ENCODE measurements at places on chromosomes 13 and 19.

DNA sequence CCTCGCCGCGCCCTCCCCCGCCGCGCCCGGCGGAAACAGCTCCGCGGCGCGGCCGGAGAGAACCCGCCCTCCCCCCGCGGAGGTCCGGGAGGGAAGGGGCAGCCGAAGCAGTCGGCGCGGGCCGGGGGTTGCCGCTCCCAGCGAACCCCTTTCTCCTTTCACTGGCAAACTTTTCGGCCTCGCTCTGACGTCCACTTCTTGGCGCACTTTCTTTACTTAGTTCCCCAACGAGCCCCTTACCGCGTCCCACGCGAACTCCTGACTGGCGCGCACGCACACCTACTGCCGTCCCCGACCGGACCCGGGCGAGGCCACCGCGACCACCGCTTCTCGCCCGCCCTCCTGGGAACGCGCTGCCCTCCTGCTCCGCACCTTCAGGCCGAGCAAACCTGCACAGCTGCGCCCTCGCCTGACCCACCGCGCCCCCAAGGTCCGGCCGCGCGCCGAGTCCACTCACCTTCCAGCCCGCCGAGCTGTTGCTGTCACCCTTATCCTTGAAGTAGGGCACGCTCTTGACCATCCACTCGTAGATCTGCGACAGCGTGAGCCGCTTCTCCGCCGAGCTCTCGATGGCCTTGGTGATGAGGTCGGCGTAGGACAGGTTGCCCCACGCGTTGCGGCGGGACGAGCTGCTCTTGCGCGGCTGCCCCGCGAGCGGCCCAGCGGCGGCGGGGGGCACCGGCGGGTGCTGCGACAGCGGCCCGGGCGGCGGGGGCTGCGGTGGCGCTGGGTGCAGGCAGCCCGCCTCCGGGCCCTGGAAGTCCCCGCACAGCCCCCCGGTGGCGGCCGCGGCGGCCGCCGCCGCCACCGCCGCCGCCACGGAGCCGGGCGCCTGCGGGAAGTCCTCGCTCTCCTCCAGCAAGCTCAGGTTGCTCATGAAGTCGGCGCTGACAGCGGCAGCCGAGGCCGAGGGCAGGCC lies 1.1 kb downstream of the FOXO1 start:
- DNase-seq, result no peak

- no peak for DNase-seq
Measured at GRCh38 chr13:112056284-112056727, 10.6 kb upstream of the SOX1 start.

GRCh38 chr19:13861392-13861713 lies 15.6 kb upstream of the NANOS3 start:
- DNase-seq, result no peak

- no peak for DNase-seq
Measured at GRCh38 chr13:56718791-56719190, 421.9 kb upstream of the PRR20A start.

- no peak for DNase-seq
Measured at GRCh38 chr19:43802216-43802951, at the start of gene LYPD5. LYPD5 (minus strand) TSS chr19:43802447; CDS start chr19:43802380, 67 bp downstream.

- DNase-seq, result no peak
Measured at GRCh38 chr19:11273296-11273695, 11.0 kb upstream of the DOCK6 start.

GRCh38 chr13:91228108-91228507 lies 119.4 kb upstream of the MIR17HG start:
- no peak for DNase-seq

DNA sequence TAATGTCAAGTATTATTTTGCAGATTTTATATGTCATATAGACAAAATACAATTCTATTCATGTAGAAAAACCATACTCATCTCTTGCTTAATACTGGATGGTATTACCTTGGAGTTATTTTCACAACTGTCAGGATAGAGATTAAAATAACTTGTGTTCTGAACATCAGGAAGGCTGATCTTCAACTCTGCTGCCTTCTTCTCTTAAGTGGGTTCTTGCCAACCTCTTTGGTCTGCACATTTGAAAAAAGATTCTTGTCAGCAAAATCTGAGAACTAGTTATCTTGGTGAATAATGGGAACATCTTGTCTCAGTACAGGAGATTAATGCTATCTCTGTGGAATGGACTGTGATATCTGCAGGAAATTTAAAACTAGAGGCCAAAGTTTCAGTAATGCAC lies 95.2 kb upstream of the FAM216B start:
- DNase-seq, result no peak

- no peak for DNase-seq
Measured at GRCh38 chr19:58538257-58539168, 5.4 kb upstream of the TRIM28 start.

DNA sequence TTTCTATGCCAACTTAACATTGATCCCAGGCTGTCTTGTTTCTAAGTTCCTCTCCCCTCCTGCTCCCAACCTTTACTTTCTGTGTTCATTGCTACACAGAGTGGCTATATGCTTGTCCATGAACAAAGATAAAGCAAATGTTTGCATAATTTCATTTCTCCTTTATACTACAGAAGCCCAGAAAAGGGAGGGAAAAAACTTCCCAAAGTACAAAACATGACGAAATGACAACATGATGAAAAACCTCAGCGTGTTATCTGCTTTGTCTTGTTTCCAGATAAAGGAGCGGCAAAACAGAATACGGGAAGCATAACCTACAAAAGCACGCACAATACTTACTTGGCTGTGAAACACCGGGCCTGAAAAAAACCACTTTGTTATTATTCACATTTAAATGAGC lies 336.8 kb downstream of the DNAJC15 start:
- no peak for DNase-seq

- no peak for DNase-seq
Measured at GRCh38 chr13:113060557-113061270, 44.9 kb upstream of the F7 start.

GRCh38 chr13:21542563-21542962 lies 61.4 kb downstream of the MICU2 start:
- DNase-seq, result no peak

DNA sequence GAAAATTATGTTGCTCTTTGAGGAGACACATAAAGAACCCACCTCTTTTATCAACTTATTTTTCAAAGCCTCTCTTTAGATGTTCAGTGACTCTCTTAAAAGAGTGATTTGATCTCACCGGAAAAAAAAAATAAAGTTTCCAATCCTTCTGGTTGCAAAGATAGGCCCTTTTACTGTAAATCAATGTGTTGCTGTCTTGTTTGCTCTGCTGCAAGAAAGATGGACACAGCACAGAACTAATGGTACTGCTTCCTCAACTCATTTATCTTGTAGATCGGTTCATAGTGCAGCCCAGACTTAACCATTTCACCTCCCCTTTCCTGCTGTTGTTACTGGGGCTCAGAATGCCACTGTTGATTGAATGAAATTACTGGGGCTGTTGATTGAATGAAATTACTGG lies 388.9 kb upstream of the KLF12 start:
- no peak for DNase-seq

- no peak for DNase-seq
Measured at GRCh38 chr19:17329366-17330261, 5.0 kb downstream of the ANO8 start.

DNA sequence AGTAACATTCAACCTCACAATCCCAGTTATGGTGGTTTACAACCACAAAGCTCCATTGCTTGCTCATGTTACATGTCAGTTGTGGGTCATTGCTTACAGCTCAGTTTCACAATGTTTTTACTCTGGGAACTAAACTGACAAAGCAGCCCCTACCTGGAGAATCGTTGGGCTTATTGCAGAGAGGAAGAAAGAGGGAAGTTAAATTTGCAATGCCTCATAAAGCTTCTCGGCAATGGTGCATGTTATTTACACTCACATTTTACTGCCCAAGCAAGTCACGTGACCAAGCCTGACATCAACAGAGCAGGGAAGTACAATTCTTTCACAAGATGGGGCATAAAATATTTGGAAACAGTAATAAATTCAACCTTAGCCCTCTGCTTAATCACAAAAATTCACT lies 441.6 kb downstream of the TDRD3 start:
- no peak for DNase-seq

GRCh38 chr19:47623151-47623920 lies 14.4 kb downstream of the BICRA start:
- DNase-seq, result no peak

GRCh38 chr19:24040621-24041020 lies 46.4 kb upstream of the ZNF254 start:
- DNase-seq, result no peak
